Activated CD8-positive, alpha-beta memory T cell treated with anti-CD3 and anti-CD28 coated beads for 1 hour (primary cell): ENCODE measurements at places on chromosomes 1 and 21.
A peak's percentile ranks its signal among the peaks of the same experiment; 100 is the strongest.

DNA sequence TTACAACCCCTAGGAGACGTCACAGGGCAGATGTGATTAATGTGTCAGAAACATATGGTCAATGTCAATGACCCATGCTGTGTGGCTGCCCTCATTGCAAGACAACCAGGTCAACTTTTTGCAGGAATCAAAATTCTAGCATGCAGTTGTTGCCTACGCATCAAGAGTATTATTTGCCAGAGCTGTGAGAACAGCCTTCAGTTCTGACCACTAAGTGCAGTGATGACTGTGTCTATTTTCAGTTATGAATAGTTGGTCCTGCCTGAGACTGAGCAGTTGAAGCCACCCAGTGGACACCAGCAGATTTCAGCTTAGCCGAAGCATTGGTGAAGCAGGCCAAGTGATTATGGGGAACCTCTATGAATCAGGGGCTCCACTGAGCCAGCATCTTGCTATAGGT, 47.3 kb downstream of the LYPLAL1 start:
- no peak for DNase-seq

DNA sequence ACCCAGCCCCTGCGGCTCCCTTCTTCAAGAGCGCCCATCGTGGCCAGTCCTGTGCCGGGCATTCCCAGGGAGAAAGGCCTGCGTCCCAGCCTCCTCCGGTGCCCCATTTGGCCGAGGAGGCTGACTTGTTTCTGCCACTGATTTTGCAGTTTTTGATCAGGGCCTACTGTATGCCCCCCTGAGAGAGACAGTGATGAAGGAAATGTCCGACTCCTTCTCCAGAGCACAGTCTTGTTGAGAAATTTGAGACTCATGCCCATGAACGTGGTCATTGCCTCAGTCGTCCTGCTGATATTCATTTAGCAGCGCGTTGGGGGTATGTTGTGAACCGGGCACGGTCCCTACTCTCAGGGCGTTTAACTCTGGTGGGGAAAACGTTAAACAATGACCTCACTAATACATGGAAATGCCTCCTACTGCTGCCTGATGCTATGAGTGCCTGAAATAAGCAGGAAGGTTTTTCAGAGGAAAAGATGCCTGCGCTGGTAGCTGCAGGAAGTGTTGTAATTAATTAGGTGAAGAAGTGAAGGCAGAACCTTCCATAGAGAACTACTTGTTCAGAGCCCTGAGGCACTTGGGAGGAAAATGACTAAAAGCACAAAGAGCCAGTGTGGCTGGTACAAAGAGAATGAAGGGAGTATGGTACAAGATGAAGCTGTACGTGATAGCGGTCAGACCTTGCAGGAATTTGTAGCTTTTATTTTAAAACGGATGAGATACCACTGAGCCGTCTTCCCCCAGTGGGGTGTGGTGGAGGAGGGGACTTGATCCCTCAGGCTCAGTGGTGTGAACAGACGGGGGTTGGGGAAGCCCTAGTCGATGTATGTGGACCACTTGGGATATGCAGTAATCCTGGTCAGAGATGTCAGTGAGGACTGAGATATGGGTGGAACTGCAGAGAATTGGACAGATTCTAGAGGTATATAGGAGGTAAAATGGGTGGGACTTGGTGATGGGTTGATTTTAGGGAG, 730 bp downstream of the ZCCHC17 start:
- no peak for DNase-seq

DNA sequence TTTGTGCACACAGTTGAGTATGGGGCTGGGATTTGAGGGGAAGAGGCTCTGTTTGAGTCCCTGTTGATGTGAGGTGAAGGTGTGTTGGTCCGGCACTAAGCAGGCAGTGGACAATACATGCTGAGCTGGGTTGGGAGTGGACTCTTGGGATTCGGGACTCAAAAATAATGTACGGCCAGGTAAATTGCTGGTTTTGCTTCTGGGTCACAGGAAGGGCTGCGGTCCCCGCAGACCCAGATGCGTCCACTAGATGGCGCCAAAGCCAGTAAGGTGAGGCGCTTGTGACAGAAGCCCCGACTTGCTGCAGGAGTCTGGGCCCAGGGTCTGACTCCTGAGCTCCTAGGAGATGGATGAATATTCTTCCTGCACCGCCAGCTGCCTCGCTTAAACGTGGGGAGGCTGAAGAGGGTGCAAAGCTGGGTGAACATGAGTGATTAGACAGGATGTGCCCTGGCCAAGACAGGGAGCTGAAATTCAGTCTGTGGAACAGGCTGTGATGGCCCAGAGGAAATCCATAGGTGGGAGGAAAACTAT, 61.4 kb downstream of the ACBD3 start:
- DNase-seq: peak; percentile 62

DNA sequence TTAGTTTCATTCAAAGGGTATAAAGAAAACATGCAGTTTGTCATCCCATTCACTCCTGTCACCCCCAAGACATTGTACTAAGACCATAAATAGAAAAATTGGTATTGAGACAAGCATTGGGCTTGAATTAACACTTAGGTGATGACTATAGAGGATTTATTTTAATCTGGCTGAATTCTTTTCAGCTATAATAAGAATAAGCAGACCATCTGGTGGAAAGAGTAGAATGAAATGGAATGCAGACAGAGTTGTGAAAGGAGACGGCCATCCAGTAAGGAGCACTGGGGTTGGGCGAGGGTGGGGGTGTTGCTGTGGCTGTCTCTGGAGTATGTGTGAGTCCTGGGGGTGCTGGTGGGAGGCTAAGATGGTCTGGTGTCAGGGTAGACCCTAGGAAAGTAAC, 125.0 kb upstream of the IVNS1ABP start:
- no peak for DNase-seq

GRCh38 chr1:21124846-21125245, 51.9 kb downstream of the EIF4G3 start:
- no peak for DNase-seq

DNA sequence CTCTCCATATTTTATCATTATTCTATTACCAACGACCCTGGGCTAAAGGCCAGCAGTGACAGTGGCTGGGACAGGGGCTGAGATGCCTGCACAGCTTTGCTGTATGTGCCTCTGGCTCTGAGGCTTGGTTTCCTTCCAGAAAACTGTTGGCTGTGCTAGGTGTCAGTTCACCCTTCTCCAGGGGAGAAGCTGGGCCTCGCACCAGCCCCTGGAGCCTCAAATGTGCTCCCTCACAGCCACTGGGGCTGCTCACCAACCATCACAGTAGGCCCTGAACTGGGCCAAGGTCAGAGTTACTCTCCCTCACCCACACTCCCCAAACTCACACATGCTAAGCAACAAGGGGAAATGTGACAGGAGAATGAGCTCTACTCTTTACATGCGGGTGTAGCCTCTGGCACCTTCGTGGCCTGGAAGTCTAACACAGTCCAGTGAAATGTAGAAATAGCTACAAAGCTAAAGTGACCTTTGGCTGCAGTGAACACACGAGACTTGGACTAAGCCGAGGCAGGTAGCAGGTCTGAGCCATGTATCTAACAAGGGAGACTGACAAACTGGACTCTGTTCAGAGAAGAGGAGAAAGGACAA, 4.7 kb upstream of the CD160 start:
- DNase-seq: no peak

DNA sequence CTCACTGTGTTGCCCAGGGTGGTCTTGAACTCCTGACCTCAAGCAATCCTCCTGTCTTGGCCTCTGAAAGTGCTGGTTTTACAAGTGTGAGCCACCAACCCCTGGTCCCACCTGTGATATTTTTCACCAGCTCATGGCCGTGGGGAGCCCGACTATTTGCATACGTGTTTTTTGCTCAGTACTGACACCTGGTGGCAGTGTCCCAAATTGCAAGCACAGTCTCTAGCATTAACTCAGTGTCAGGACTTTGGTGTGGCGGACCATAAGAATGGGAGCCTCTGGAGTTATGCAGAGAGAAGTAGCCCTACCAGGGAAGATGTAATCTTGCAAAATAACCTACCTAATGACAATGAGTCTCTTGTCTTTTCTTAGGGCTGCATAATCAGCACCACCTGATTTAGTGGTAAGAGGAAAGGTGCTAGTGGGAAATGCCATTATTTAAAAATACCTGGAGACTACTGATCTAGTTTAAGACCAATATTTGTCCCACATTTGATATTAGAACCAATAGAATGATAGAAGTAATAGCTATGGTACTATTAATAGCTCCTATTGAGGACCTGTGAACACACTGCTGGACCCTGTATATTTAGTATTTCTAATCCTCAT, 305.4 kb downstream of the DISC1 start:
- DNase-seq: no peak

DNA sequence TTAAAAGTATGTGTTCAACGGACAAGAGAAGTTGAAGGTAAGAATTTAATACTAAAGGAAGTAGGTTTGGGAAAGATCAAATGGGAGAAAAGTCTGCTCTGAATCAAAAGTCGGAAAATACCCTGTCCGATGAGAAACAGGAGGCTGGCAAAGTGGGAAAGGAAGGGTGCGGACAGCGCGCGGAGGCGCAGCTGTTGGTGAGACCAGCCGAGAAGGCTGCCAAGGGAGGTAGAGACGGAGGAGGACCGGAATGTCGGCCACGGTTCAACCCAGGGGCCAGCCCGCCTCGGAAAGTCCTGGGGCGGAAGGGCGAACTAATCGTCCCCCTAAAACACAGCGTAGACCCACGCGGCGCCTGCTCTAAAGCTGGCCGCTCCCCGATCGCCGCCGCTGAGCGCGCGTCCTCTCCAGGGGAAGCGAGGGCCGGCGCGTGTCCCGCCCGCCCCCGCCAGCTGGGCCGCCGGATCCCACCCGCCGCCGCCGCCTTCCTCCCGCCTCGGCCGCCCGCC, 639 bp upstream of the SPATA1 start:
- no peak for DNase-seq

- DNase-seq: no peak
Measured at GRCh38 chr1:47843059-47843458, 154.1 kb downstream of the TRABD2B start.

DNA sequence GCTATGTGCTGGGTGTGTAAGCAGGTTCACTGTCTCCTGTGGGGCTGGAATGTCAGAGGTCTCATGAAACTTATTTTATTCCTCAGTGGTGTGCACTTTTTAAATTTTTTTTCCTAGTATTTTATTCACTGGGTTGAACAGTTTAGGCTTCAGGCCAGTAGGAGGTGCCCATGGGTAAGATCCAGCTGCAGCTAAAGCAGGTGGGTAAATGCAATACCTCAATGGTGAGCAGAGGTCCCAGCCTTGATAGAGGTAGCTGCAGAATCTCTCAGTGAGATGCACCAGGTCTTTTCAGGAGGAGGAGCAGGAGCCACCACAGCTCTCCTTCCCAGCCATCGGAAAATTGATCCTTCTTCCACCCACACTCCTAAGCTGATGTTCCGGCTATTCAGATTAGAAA, 12.6 kb upstream of the OR6N2 start:
- no peak for DNase-seq

DNA sequence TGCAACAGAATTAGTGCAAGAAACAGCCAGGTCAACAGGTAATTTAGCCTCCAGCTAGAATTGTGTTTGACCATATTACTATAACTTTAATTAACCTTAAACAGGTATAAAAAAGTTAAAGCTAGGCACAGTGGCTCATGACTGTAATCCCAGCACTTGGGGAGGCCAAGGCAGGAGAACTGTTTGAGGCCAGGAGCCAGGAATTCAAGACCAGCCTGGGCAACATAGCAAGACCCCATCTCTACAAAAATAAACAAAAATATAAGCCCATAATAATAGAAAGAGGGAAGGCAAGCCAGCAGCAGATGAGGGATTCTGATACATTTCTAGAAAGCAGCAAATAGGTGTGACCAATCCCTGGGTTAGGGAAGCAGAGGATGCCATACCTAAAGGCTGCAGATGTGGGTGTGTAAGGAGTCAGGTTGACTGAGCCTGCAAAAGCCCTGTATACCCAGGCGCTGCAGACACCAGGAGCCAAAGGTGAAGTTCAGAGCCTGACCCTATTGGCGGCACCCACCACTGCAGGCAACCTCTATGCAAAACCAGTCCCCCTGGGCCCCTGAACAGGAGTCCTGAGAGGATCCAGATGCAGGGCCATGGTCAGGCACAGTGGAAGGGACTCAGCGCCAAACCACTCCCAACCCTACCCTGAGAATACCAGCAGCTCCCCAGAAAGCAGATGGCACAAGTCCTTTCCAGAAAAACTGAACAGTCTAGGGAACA, 19.3 kb upstream of the LSS start:
- no peak for DNase-seq

GRCh38 chr21:15932726-15933125, 202.9 kb downstream of the USP25 start:
- DNase-seq: no peak

- no peak for DNase-seq
Measured at GRCh38 chr21:38798481-38798882, 7.2 kb upstream of the ETS2 start.

DNA sequence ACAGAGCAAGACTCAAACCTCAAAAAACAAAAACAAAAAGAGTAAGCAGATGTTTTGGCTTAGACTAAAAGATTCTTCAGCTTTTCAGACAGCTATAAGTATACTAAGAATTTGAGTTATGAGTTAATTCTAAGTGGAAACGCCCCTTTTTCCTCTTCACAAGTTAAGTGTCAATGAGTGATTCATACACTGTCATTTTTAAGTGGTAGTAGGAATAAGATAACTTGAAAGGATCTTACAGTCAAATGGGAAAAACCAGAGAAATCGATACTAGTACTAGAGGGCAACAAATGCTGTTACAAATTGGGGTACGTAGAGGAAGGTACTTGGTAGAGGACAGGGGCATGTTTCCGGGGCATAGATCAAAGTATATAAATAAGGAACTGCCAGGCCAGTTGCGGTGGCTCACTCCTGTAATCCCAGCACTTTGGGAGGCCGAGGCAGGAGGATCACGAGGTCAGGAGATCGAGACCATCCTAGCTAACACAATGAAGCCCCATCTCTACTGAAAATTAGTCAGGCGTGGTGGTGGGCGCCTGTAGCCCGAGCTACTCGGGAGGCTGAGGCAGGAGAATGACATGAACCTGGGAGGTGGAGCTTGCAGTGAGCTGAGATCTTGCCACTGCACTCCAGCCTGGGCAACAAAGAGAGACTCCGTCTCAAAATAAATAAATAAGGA, 7.4 kb downstream of the H3-3A start:
- DNase-seq: no peak

GRCh38 chr1:199551967-199552565, 475.4 kb upstream of the NR5A2 start:
- no peak for DNase-seq

DNA sequence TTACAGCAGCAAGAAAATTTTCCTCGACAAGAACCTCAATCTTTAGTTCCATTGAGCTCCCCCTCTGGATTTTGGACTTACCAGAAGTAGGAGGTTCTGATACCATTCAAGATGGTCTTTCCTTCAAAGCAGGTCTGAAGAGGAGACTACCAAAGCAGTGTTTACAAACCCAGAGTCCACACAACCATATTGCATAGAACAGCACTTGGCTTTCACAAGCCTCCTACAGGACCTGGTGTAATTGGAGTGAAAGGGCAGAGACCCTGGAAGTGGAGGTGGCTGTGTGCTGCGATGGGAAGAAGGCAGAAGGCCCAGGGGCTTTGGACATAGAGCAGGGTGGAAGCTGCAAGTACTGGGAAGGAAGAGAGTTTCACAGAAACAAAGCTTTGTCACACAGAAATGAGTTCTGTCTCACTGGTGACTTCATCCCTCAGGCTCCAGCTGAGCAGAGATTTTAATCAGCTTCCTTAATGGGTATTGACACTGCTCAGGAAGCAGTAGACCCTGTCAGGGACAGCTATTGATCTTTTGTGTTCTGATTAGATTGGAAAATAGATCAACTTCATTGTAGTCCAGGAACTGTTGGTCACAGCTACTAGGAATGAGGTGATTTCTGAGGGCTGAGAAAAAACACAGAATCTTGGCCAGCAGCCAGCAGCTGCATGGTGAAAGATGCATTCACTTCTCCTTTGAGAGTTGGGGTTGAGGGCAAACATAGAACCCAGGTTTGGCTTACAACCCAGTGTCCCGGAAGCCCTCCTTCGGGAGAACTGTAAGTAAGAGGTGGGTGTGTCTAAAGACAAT, 124.0 kb downstream of the SYT2 start:
- no peak for DNase-seq

GRCh38 chr1:167441222-167441621, 77.1 kb downstream of the CD247 start:
- no peak for DNase-seq
